ENCODE measurements at places on chromosomes 13 and 19.

- no peak for DNase-seq
These were observed 1261.0 kb upstream of the ATXN8OS start for GRCh38 chr13:68846663-68847062.

DNA sequence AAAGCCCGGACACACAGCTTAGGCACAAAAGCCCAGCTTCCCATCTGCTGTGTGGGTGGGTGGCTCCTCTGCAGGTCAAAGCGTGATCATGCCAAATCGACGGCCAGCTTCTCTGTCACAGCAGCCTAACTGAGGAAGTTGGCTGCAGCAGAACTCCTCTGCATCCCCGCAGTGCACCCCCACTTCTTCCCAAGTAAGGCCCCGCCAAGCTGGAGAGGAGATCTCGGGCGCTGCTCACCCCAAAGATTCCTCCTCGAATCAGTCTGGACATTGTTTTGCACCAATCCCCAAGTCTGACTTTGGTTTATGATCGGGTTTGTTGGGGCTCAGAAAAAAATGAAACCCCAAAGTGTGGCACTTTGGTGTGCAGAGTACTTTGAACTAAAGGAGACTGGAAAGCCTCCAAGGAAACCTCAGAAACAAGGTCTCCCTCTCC is 19.7 kb upstream of the CPB2 start:
- DNase-seq: no peak

- DNase-seq: no peak
These were observed 17.6 kb downstream of the TJP3 start for GRCh38 chr19:3725640-3726310.

GRCh38 chr13:97921176-97921816 is 32.2 kb upstream of the IPO5 start:
- DNase-seq: no peak

GRCh38 chr13:85431720-85432119 is 367.5 kb downstream of the SLITRK6 start:
- no peak for DNase-seq

GRCh38 chr19:48858984-48859710 is 9.3 kb downstream of the PLEKHA4 start:
- DNase-seq: no peak

DNA sequence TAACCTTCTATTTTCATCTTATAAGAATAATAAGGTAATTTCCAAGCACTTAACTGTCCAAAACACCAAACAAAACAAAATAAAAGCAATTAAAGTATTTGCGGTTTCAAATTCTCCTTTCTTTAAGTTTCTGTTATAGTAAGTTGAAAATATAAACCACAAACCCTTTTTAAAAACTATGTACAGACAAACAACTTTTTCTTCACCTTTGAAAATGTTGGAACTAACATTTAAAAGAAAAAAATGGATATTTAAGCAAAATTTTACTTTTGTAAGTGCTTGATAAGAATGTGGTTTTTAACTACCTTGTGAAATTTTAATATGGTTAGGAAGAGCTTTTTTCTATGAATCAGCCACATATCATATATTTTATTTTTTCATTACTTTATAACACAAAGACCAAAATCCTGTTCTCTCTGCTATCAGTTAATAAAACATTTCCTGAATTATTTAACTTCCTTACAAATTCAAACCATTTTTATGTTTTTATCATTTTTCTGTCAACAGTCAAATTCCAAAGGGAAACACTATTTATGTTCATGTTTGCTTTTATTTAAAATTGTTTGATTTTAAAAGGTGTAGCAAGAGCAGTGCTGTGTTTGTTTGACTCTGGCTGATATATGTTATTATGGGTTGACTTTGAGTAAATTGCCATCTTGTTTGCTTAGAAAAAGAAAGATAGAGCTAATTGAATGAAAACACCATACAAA is 554.1 kb upstream of the KLHL1 start:
- DNase-seq: no peak

DNA sequence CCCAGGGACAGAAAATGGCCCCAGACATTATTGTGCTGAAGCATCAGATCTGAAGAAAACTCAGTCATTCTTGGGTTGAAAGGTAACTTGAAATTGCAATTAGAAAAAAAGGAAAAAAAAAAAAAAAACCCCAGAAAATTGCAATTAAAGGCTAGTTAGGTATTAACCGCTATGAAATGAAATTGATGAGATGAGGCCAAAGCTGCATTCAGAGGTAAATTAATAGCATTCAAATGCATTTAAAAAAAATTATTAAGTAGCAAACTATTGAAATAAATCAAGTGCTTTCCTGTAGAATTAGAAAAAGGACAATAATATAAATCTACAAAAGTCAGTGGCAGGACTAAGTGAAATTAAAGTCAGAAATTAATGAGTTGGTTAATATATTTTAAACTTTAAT is 6.4 kb downstream of the PGLS start:
- no peak for DNase-seq

DNA sequence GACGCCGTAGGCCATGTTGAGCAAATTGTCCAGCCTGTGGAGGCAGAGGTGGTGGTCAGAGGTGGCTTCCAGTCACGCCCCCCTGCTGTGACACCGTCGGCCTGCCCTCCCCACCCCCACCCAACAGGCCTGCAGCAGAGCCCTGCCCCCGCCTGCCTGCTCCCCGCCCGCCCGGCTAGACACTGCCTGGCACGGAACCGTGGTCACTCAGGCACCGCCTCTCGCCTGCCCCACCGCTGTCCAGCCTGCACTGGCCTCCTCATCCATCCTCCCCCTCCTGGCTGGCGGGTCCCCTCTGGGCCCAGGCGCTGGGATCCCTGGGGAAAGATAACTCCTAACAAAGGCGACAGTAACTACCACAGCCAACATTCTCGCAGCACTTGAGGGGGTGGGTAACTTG is 21.7 kb downstream of the PRKCSH start:
- DNase-seq: no peak

GRCh38 chr19:58229255-58229639 is 533 bp downstream of the ZNF544 start:
- no peak for DNase-seq

DNA sequence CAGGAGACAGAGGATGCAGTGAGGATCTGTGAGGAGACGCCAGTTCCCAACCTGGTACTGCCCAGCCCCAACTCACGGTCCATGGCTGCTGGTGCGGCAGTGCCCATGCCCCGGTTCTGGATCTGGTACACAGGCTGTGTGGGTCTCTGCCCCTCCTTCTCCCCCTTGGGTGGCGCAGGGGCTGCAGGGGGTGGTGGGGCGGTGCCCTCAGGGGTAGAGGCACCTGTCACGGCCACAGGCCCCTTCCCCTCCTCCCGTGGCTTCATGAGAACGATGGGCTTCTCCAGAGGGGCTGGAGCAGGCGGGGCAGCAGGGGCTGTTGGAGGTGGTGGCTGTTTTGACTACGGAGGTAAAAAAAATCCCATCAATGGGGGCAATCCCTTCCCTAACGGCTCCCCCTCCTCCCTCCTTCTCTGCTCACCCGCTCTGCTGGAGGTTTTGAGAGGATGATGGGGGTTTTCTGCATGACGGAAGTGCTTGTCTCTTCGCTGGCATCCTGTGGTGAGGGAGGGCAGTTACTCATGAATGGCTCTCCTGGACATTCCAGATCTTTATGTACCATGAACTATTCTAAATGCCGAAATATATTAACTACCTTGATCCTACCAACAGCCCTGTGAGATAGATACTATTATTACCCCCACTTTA is 7.1 kb downstream of the SMG9 start:
- DNase-seq: no peak

GRCh38 chr19:41297628-41298347 is 12.2 kb upstream of the CCDC97 start:
- DNase-seq: no peak

All from urinary bladder (tissue), 4 donors.